Fibroblast of skin of left quadriceps (primary cell): ENCODE measurements at places on chromosomes 2 and 18.

- no peak for DNase-seq
These were observed 1241.2 kb upstream of the CDH2 start for GRCh38 chr18:29418136-29418535.

GRCh38 chr2:36771671-36772070, 75.2 kb downstream of the VIT start:
- no peak for DNase-seq

DNA sequence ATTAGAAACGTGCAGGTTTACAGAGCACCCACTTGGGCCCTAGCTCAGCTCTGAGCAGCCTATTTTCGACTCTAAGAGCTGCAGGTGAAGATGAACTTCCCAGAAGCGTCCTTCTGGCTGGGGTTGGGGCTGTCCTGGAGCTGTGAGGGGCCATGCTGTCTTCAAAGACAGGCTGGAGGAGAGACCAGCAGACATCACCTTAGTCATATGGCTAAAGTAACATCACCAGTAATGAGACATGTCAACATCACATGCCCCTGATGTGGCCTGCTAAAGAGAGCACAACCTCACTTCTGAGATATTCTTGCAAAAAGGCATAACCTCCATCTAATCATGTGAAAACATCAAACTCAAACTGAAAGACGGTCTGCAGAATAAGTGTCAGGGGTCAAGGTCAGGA, 87.2 kb upstream of the ZNF532 start:
- no peak for DNase-seq

DNA sequence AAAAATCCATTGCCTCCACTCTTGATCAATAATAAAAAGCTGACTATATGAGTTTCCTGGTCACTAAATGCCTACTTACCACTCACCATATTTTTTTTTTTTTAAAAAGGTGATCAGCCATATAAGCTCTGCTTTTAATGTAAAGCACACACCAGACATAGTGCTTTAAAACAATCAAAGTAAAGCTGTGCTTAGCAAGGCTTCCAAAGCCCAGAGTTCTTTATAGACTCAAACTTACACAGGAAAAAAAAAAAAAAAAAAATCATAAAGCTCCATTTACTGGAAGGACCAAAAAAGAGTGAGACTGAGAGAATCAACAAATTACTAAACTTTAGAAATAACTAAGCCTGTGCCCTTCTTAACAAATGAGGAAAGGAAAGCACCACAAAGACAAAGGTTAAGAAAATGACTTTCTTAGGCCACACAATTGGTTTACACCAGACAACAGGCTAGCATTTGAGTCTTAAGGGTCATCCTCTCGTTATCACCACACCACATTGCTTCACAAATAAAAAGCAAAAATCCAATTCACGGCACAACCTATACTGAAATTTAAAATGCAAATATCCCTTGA, 11.2 kb downstream of the ACVR1 start:
- no peak for DNase-seq

- no peak for DNase-seq
These were observed 361.9 kb upstream of the MEX3C start for GRCh38 chr18:51559198-51559901.

DNA sequence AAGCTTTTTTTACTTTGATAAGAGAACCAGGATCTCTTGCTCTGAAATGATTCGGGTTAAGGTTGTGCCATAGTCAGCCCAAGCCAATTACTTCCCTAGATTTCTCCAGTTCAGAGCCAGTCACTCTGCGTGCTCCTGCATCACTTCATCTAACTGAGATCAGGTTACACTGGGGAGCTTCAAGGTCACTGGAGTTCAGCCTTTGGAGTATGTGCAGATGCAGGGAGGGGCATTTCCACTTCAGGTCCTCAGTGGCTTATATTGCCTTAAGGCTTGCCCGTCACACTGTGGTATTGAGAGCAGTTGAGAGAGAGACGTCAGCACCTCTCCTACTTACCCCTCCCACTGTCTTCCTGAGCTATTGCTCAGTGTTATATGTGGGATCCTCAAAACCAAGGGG, 317.8 kb downstream of the EPHA4 start:
- DNase-seq = no peak

DNA sequence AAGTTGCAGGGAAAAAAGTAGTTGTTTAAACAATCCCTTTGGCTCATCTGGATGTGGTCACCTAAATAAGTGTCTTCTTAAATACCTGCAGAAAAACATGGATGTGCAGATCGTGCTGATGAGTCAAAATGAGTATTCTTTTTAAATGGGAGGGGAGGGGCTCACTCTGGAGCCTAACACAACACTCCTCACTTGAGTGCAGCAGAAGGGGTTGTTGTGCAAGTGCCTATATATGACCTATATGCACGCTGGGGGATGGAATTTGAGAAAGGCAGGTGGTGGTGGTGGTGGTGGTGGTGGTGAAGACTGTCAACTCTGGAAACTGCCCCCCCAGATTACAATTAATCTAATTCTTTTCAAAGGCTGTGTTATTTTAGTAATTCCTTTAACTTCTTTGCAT, 77.9 kb upstream of the FAM124B start:
- no peak for DNase-seq

- no peak for DNase-seq
These were observed 95.5 kb downstream of the CABYR start for GRCh38 chr18:24234330-24234729.

DNA sequence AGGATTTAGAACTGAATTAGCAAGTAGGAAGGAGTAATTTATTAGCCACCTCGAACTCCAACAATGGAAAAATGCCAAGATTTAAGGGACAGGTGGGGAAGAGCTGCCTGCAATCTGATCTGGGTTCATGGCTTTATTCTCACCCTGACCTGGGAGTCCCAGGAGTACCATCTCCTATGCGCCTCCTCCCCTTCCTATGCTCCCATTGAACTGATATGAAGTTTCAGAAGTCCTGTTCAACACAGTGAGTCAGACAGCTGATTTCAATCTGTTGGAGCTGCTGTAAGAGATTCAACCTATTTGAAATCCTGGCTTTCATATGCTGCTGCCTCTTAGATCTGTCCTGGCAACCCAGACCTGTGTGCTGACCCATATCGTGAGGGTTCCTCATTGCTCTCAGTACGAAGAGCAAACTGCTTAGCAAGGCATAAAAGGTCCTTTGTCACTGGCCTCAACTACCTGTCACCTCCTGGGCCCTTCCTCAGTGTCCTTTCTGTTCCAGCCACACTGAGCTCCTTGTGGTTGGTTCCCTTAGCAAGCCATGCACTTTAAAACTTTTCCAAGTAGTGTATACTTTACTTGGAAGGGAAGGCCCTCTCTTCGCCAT, 15.9 kb upstream of the CD28 start:
- no peak for DNase-seq

GRCh38 chr2:3001615-3002560, 375.7 kb downstream of the EIPR1 start:
- no peak for DNase-seq

GRCh38 chr2:20212459-20212870, 12.5 kb downstream of the SDC1 start:
- DNase-seq = peak; percentile 40
